ENCODE measurements at places on chromosomes 11 and 22. TPM values are rescaled to one million over a fixed set of nuclear protein-coding genes. Genes with fewer than 3 reads are reported as not detected.

DNA sequence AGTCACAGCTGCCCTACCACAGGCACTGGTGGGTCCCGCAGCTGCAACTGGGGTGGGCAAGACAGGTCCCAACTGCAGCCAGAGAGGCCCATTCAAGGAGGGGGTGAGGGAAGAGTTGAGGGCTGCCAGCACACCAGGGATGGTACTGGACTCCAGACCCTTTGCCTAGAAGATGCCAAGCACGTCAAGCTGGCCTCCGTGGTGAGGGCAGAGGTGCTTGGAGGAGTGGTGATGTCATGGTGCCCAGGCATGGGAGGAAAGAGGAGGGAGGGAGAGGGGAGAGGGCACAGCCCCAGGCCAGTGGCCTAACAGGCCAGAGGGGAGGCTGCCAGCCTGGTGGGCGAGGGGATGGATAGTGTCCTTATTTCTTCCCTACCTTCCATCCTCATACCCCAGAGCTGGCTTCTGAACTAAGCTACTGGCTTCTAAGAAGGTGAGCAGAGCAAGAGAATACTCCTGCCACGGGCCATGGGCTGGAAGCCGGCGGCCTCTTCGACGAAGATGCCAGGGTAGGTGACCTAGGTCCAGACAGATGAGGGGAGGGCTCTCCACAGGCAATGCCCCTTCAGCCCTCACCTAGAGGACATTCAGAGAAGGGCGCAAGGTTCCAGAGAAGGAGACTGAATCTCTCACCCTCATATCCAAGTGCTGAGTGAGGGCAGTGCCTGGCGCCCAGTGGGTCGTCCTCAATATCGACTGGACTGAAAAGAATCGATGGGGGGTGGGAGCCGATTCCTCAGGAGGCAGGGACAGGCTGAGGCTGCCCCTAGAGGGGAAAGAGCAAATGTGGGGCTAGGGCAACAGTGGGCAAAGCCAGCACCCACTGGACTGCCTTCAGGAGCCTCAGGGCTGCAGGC, 1.8 kb downstream of the SYT7 start:
- DNase-seq = no peak

GRCh38 chr22:37209140-37209845, 3.0 kb downstream of the SSTR3 start:
- DNase-seq = no peak

- DNase-seq = no peak
These were observed 1516.9 kb downstream of the BRD1 start for GRCh38 chr22:48310740-48311139.

DNA sequence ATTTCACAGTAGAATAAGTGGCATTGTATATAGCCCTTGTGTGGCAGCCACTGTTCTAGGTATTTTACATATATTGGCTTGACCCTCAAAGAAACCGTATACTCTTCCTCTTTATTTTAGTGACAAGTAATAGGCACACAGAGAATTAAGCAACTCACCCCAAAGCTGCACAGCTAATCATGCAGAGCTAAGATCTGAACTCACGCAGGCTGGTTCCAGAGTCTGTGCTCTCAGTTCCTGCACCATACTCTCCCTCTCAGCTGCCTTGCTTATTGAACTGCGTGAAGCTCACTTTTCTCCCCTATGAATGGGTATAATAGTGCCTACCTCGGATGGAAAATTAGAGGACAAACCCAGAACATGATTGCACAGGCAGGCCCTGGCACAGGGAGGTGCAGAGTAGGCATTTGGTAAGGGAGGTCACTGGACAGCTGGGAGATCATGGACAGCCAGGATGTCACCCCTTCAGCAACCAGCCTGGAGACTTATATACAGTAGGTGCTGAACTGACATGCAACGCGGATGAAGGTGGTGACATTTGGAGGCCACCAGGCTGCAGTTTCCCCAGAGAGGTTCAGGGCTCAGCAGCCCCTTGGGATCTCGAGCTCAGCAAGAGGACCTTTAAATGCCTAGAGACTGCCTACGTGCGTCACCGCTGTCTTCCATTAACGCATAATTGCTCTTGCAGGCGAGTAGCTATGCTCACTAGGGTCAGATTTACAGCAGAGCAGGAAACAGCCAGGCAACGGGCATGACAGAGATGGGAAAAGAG, 78.4 kb upstream of the TP53I11 start:
- no peak for DNase-seq

DNA sequence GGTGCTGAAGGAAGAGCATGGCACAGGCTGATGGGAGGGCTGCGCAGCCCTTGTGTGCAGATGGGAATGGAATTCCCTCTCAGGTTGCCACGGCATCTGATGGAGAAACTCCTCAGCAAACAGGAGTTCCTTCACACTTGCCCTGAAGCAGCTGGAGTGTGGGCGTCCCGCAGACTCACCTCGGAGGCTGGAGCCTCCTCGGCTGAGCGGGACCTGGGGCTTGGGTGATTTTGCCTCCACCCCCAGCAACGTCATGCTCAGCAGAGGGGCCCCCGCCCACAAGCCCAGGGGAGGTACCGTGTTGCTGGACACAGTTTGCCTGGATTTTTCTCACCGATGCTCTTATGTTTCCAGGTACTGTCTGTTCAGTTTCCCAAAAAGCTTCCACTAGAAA, 63.4 kb downstream of the MYO7A start:
- DNase-seq = no peak

GRCh38 chr11:35655856-35656255, 6.7 kb upstream of the TRIM44 start:
- no peak for DNase-seq

DNA sequence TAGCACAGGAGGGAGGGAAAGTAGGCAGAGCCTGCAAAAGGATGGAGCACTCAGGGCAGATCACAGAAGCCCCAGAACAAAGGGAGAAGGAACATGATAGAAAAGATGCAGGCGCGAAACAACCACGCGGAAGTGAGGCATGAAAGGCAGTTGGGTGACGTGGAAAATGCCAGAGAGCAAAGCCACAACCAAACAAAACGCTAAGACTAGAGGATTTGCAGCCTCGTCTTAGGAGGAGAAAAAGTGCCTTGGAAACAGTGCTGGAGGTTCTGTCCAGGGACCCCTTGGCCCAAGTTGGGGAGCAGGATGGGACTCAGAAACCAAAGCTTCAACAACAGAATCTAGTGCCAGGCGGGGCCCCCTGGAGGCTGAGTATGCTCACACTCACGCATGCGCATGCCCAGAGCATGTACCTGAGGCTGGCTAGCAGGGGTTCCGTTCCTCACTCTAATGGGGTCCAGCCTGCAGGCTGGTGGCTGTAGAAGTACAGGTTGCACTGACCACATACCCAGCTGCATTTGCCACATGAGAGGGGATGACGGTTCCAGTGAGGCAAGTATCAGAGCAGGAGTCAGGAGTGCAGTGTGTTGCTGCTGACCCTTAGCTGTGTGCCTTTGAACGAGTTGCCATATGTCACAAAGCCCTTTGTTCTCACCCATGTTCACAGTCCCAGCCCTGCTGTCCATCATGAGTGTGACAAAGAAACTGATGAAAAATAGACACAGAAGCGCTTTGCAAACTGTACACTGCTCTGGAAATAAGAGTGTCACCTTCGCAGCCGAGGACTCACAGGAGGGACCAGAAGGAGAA, 568.6 kb upstream of the CADM1 start:
- no peak for DNase-seq

DNA sequence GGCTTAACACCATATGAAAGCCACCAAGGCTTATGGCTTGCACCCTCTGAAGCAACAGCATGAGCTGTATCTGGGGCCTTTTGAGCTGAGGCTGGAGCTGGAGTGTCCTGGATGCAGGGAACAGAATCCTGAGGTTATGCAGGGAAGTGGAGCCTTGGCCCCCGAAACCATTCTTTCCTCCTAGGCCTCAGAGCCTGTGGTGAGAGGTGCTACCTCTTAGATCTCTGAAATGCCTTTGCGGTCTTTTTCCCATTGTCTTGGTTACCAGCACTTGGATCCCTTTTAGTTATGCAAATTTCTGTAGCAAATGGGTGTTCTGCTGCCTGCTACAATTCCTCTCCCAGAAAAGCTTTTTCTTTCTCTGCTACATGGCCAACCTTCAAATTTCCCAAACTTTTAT, 72.7 kb upstream of the CLPB start:
- DNase-seq = no peak

DNA sequence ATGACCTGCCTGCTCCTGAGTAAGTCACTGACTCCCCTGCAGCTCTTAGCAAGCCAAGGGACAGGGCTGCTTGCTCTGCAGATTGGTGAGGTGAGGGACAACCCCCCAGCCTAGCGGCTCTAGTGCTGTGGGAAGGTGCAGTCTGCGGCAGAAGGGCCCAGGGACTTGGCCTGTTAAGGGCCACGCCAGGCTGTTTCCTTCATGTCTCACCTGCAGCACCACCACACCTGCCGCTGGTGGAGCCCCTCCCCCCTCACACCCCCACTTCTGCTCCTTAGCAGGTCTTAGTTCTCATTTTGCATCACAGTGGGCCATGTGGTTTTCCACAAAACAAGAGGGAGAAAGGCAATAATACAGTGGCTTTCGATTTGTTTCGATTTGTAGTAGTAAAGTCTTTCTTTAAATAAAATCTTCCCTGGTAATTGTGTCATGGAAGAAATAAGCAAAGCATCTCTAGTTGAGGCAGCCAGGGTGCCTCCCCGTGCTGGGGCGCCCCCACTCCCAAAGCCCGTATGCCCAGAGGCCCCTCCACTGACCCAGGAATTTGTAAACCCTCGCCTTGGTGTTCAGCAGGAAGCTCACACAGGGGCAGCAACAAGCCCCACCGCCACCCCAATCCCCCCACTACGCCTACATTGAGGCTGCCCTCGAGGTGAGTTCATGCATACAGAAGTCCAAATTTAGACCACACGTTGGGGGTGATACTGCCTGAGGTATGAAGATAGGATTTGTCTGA, 86.5 kb upstream of the CLDN5 start:
- peak; percentile 76 for DNase-seq

- no peak for DNase-seq
These were observed 20.8 kb downstream of the RASSF10 start for GRCh38 chr11:13029872-13030271.

DNA sequence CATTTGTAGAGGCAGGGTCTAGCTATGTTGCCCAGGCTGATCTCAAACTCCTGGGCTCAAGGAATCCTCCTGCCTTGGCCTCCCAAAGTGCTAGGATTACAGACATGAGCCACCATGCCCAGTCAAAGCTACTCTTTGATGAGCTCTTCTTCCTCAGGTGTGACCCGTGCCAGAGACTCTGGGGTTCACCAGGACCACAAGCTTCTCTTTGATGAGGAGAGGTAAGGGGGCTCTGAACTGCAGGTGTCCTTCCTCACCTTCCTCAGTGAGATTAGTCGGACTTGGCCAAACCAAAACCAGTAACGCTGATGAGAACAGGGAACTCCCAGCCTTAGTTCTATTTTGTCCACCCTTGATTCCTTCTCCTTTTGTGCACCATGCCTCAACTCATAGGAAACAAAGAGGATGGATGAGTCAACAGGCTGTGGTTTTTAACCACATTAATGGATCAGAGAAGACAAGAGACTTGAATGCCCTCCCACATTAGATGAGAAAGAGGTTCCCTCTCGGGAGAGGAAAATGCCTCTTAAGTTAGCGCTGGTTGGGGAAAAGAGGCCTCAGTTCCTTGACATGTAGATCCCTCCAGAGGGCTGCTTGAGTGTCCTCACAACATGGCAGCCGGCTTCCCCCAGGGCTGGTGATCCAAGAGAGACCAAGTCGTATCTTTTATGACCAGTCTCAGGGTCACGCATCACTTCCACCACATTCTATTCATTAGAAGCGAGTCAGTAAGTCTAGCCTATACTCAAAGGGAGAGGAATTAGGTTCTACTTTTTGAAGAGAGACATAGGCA, 25.7 kb upstream of the CTR9 start:
- DNase-seq = peak; percentile 50

DNA sequence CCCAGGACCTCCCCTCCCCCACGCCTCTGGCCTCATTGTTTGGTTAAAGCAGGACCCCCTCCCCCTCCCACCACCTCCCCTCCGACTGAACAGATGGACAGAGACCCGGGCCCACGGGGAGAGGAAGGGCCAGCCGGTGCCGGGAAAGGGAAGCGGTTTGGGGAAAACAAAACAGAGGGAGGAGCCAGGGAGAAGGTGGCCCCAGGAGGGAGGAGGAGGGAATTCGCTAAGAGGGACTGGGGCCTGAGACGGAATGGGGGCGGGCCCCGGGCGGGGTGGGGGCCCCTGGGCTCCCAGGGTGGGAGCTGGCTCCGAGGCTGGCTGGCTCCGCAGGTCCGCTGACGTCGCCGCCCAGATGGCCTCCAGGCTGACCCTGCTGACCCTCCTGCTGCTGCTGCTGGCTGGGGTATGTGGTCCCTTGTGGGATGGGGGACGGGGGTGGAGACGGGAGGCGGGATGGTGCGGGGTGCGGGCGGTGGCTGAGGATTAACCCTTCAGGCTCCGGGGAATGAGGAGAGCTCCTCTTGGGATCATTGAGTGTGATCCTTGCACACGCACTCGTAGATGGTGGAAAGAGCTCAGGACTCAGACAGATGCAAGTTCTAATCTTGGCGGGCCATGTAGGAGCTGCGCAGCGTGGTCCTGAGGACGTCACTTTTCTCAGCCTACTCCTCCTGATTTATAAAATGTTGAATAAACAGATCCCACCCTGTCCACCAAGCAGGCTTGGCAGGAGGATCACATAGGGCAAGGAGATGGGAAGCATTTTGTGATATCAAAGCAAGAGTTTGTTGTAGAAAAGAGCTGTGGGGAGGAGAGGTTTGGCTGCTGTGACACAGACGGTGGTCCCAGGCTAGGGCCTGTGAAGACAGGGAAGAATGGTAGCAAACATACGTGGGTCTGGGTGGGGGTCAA, 688 bp downstream of the SERPING1 start:
- DNase-seq = no peak

The SMARCB1 gene
- total RNA-seq = 72.7 TPM

The LRRC55 gene
- total RNA-seq = not detected

The AIFM3 gene
- total RNA-seq = 0.12 TPM

The TENM4 gene
- not detected for total RNA-seq

The ZNF202 gene
- total RNA-seq = 6.9 TPM
